Activated T-cell treated with anti-CD3 and anti-CD28 coated beads, Interleukin-2, amount 50 U/mL, for 4 hours (primary cell): ENCODE measurements at places on chromosomes 4 and X. TPM values are rescaled to one million over a fixed set of nuclear protein-coding genes. Genes with fewer than 3 reads are reported as not detected.

The SGCB gene
- 6.5 TPM for total RNA-seq

The FAM236C gene
- not detected for total RNA-seq

The TLL1 gene
- not detected for total RNA-seq

The SOD3 gene
- total RNA-seq, result not detected

The TKTL1 gene
- not detected for total RNA-seq

The UGT8 gene
- 0.30 TPM for total RNA-seq

The WDR45 gene
- 37.9 TPM for total RNA-seq

The GNRHR gene
- not detected for total RNA-seq

The TFDP3 gene
- not detected for total RNA-seq

The PAGE5 gene
- total RNA-seq, result 3.0 TPM

The LRIT3 gene
- 0.19 TPM for total RNA-seq

The AWAT2 gene
- not detected for total RNA-seq

The GABRB1 gene
- total RNA-seq, result not detected

The SPANXA1 gene
- not detected for total RNA-seq

The CLDN22 gene
- not detected for total RNA-seq

The XG gene
- total RNA-seq, result not detected

The ARHGEF38 gene
- not detected for total RNA-seq

The RIPPLY1 gene
- total RNA-seq, result not detected

- no peak for DNase-seq
Observed at GRCh38 chrX:51148848-51149247, 183.8 kb upstream of the NUDT10 start.

DNA sequence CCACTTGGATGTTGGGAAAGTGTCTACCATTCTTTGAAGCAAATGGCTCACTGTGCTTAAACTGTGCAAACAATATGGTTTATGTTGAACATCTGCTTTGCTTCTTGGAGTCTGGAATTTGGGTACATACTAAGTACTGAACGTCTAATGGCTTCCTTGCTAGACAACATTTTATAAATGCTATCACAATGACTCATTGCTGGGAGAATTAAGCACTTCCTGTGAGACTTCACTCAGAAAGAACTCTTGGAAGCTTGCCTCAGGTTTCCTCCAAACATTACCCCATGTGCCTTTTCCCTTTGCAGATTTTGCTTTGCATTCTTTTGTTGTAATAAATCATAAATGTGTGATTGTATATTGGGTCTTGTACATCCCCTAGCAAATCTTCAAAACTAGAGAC is 139.7 kb downstream of the PACRGL start:
- DNase-seq, result no peak

DNA sequence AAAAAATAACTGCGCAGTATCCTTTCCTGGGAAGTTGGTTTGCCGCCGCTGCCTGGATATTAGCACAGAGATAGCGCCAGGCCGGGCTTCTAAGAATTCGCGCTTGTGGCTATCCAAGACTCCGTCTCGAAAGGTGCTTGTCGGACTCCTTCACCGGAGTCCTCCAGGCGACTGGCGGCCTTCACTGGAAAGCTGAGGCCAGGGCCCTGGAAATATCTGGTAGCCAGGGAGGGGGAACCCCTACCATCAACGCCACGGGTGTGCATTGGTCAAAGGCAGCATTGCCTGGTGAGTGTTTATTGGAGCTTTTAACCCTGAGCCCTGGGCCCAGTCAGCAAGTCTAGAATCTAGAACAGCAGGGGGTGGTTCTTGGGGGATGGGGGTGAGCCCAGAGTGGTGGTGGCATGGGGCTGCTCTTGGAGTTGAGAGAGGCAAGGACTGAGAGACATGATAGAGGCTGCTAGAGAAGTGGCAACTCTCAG is 577 bp upstream of the PIM2 start:
- no peak for DNase-seq

DNA sequence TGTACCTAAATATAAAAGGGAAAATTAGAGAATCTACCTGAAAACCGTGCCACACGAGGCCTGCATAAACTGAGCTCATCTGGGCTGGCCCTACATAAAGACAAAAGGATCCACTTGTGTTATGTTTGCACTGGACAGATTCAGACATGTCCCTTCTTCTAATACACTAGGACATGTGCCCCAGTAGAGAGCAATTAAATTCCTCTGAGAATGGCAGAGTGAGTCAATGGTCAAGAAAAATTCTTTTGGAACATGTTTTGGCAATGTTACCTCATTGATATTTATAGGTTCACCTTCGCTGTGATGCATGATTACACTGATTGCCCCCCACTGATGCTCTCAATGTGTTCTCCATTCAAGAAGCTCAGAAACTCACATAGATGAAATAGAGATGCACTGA is 95.2 kb downstream of the MANBA start:
- DNase-seq, result no peak

GRCh38 chr4:51998837-51999236 is 21.3 kb downstream of the LRRC66 start:
- DNase-seq, result no peak

GRCh38 chr4:155818639-155819038 is 47.4 kb downstream of the ASIC5 start:
- DNase-seq, result no peak

DNA sequence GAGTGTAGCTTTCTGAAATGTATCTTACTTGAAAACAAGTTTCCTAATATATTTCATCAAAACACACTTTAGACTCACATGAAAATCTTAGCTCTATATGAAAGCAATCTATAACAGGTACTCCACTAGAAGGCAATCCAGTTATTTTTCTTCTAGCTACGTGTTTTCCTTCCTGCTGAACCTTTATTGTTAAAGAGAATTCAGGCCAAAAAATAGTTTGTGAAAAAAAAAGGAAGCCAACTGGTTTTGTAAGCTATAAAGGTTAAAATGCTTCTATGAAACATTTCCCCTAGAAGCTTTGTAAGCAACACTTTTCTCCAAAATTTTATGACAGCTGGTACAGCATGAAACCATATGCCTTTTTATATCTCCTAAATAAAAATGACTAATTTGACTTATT is 304.7 kb upstream of the DIAPH2 start:
- DNase-seq, result no peak

GRCh38 chrX:134911348-134911747 is 79.4 kb upstream of the SMIM10 start:
- DNase-seq, result no peak

DNA sequence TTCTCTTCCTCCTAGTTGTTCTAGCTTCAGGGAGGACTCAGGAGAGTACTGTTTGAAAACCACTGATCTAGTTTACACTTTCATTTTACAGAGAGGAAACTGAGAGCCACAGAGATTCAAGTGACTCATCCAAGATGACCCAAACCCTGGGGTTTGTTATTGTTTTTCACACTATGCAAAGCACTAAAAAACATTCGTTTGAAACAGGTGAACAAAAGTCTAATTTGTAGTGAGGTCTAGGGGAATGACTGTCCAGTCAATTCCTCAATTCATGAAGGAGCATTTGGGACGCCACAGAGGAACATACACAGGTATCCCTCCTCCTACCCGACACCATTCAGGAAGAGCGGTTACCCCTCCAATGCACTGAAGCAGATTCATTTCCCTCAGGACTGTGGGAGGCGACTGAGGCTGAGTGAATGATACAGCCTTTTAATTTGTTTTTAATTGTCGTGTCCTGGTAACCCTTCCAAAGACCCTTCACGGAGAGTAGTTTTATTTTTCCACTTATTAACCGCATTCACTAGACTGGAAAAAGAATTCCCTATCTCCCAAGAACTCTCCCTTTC is 30.3 kb downstream of the TLR10 start:
- no peak for DNase-seq

- DNase-seq, result no peak
Observed at GRCh38 chr4:137981277-137981676, 260.9 kb downstream of the SLC7A11 start.

DNA sequence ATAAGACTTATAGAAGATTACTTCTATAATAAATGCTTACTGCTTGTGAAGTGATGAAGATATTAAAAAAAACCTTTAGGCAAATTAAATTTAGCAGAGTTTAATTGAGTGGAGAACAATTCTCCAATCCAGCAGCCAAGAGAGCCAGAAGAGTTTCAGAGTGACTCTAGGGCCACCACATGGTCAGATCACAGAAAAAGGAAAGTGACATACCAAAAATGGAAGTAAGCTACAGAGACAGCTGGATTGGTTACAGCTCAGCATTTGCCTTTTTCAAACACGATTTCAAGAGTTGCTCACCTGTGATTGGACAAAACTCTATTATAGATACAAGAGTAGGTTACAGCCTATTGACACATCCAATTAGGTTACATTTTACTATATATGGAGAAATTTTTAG is 79.0 kb upstream of the TRAM1L1 start:
- DNase-seq, result no peak

- DNase-seq, result no peak
Observed at GRCh38 chr4:147943159-147943638, 211.3 kb downstream of the ARHGAP10 start.

DNA sequence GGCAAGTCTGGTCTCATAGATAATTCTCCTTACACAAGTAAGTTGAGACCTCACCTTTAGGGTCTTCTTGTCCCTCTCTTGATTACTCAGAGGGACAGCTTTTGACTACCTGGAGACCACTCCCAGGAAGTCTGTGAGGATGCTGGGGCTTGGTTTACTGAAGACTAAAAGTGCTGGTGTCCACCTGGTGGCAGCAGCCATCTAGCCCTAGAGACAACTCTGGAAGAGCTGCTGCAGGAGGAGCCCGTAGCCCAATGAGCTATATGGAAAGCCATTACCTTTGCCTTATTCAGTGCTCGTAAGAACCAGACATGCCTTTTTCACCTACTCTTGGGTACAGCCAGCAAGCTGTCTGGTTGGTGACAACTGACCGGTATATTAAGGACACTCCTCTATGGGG is 7.3 kb downstream of the FGFBP2 start:
- DNase-seq, result no peak

GRCh38 chrX:4935846-4936245 is 1222.4 kb upstream of the PRKX start:
- DNase-seq, result no peak

- no peak for DNase-seq
Observed at GRCh38 chr4:168558599-168558998, 61.7 kb downstream of the PALLD start.

GRCh38 chr4:56130606-56131155 is 181.9 kb downstream of the CEP135 start:
- DNase-seq, result no peak

GRCh38 chrX:74292808-74293123 is 11.2 kb upstream of the ZCCHC13 start:
- DNase-seq, result no peak

DNA sequence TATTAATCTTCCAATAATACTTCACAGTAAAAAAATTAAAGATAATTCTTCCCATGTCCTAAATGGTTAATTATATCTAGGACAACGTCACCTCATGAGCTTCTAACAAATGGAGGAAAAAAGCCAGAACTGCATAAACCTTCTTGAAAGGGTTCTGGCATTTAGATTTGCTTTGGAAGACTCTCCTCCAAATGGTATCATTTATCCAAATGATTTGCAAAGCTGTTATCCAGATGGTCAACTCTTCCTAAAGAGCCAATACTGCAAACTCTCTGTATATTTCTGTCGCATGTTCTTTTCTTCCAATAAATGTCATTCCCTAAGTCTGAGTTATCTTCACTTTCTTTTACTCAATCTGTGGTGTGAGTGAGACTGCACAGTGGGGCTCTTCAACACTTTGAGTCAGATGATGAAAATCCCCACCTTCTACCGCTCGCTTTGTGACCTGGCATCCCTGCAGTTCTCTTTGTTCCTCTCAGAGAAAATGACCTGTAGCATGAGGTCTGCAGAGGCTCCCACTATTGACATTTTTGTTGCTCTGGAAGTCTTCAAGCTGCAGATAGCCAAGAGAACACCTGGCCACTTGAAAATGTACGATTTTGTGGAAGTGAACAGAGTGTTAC is 52.9 kb downstream of the TMEM150C start:
- DNase-seq, result no peak

DNA sequence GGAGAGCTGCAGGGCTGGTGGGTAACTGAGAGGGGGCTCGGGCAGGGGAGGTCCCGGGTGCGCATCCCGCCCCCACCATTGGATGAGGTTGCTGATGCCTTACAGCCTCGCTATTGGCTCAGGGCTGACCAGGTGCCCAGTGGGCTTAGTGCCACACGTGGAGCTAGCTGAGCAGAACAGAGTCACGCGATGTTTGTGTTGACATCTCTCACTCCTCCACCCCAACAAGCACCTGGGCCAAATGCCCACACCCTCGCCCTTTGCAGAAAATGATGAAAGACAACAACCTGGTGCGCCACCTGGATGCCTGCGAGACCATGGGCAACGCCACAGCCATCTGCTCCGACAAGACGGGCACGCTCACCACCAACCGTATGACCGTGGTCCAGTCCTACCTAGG is 31.8 kb downstream of the ATP2B3 start:
- DNase-seq, result no peak
